ENCODE measurements at places on chromosomes 11 and 22. TPM values are rescaled to one million over a fixed set of nuclear protein-coding genes. Genes with fewer than 3 reads are reported as not detected.

CARD10 gene
- 22.4 TPM for total RNA-seq

APOL4 gene
- total RNA-seq: 0.60 TPM

C11orf86 gene
- not detected for total RNA-seq

MUC2 gene
- total RNA-seq: 0.38 TPM

RAB3IL1 gene
- total RNA-seq: 4.0 TPM

TMPRSS5 gene
- total RNA-seq: 0.65 TPM

APOL5 gene
- total RNA-seq: not detected

FGF19 gene
- total RNA-seq: 0.15 TPM

ABCC8 gene
- 0.83 TPM for total RNA-seq

IFITM10 gene
- total RNA-seq: 15.7 TPM

SWAP70 gene
- total RNA-seq: 4.0 TPM

DNA sequence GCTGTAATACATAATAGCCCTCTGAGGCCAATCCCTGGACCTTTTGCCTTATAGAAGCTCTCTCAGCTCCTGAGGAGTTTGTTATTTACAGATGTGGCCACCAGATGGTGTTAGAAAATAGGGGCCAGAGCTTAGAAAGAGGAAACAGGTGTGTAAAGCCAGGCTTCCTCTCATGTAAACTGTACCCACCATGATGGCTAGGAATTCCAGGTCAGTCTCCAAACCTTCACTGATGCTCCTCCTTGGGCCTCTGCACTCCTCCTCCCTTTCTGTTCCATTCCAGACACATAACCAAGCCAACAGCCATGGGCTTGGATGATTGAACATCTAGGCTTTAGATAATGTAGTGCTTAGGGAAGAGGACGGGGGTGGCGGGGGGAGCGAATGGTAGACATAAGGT, 39.7 kb downstream of the USP35 start:
- DNase-seq: peak; percentile 40

DNA sequence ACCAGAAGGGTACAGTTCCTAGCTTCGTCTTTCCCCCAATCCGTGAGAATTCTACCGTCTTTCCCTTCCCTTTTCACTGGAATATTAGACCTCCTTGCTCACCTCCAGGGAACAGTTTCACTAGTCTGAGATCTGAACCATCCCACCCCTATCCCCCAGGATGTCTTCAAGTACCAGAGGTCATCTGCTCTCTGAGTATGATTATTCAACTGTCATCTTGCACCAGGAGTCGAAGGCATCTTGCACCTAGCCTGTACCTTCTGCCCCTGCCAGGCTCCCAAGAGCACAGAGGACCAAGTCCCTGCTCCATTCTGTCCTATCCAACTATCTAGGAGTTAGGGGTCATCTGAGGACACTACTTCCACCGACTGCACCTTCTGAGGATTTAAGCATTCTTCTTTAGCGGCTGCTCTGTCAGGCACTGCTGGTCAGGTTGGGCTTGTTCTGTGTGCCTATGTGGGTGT, 804 bp downstream of the ACER3 start:
- DNase-seq: no peak

DNA sequence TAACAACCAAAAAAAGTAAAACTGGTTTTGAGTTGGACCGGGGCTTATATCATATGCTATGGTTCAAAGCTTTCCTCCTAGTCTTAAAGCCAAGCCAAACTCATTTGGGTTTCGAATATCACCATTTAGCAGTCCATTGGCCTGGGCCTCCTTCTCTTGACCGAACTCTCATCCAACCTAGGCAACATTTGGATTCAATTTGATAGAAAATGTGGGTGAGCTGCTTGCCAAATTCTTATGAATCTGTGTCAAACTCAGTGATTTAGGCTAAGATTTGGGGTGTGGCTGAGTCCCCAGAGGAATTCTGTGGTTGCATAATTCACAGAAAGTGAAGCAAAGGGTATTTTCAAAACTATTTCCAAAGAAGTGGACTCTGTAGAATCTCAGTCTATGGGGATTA, 83.7 kb downstream of the BLID start:
- DNase-seq: no peak

- DNase-seq: no peak
Observed at GRCh38 chr11:115191761-115192160, 312.5 kb downstream of the CADM1 start.

DNA sequence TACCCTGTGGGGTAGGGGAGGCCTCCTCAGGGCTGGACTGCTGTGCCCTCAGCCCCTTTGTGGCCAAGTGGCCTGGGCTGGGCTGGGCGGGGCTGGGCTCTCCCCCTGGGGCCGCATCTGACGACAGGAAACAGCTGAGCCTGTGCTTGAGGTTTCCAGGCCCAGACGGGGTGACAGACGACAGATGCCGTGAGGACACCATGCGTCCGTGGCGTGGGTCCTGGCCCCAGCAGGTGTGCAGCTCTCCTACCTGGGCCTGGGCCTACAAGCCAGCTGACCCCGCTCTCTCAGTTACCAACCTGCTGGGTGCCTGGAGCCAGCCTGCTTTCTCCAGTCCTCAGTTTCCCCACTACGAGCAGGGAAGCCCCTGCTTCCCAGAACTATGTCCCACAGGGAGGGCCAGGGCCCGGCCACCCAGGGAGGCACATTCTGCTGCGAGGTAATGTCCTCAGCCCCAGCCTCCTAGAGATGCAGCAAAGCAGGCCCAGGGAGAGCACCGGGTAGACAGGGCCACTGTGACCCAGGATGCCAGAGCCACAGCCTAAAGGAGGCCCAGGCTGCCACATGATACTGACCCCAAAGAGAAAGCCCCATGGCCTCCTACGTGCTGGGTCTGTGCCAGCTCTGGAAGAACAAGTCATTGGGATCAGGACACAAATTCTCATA, 181.3 kb downstream of the IGLL1 start:
- DNase-seq: no peak

DNA sequence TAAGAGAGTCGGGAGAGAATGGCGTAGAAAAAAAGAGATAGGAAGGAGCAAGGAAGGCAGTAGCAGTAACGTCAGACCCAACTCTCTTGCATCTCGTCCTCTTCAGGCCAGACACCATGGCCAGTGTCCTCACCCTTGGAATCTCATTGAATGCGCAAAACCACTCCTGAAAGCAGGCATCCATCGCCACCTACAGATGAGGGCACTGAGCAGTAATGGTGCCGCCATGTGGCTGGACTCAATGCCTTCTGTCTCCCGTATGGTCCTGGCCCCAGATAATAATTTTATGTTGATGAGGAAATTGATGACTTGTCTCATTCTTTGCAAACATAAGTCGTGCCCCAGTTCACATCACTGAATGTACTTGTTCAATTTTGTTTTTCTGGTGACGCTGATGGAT, 17.8 kb upstream of the ALX4 start:
- no peak for DNase-seq

- no peak for DNase-seq
Observed at GRCh38 chr11:72079819-72080325, 470 bp downstream of the NUMA1 start.

GRCh38 chr22:46812788-46813187, 50.3 kb downstream of the TBC1D22A start:
- no peak for DNase-seq

GRCh38 chr11:83938148-83938547, 652.0 kb upstream of the CCDC90B start:
- DNase-seq: no peak

GRCh38 chr11:96023275-96023674, 99.4 kb upstream of the MTMR2 start:
- DNase-seq: no peak

- DNase-seq: peak; percentile 79
Observed at GRCh38 chr11:40421208-40421981, 1038.1 kb downstream of the LRRC4C start.

- DNase-seq: no peak
Observed at GRCh38 chr22:46879083-46879482, 116.6 kb downstream of the TBC1D22A start.

DNA sequence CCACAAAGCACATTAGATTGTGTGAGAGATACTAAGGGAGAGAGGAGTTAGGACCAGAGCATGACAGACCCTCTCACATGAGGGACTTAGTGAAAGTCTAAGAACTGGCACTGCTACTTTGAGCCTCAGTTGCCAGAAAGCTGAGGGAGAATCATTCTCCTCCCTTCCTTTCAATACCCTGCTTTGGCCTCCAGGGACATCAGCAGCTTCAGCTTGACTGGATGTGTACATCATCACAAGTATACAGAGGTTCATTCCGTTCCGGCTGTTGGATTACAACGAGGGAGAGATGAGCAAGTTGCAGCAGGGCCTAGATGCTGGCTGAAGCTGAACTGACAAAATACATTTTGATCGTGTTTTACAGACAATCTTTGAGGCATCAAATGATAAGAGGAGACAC, 15.7 kb upstream of the ANO5 start:
- no peak for DNase-seq

DNA sequence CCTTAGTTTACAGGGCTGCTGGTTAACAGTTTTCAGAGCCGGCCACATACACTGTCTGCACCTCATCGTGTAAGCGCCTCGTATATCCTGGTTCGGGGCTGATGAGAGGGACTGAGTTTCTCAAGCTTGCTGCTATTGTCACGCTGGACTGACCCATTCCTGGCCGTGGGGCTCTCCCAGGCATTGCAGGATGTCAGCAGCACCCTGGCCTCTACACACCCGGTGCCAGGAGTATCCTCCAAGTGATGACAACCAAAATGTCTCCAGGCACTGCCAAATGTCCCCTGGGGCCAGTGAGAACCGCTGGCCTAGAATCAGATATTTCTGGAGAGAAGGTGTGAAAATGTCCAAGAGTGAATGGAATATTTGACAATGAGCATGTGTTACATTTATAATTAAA, 82.8 kb downstream of the ST3GAL4 start:
- DNase-seq: no peak

DNA sequence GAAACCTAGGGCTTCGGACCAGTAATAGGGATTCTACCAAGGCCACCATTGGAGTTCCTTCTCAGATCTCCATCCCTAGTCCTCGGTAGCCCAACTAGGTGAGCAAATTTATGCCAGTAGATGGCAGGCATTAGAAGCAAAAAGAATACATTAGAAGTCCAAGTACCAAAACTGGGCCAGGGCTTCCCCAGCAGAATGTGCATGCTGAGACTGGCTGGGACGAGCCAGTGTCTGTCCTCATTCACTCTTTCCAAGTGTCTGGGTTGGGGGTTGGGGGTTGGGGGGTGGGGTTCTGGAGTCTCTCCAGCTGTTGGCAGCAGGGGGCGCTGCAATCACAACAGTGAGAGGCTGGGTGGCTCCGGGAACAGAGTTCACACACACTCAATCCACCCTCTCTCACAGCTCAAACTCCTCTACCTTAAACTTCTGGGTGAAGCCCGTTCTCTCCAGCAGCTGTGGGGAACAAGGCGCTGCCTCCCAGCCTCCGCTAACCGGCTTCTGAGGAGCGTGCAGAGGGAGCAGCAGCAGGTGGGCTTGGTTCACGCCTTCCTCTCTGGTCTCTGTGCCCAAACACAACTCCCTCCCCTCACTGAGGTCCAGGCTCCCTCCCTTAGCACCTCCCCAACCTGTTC, 57.5 kb downstream of the BTG4 start:
- DNase-seq: no peak

DNA sequence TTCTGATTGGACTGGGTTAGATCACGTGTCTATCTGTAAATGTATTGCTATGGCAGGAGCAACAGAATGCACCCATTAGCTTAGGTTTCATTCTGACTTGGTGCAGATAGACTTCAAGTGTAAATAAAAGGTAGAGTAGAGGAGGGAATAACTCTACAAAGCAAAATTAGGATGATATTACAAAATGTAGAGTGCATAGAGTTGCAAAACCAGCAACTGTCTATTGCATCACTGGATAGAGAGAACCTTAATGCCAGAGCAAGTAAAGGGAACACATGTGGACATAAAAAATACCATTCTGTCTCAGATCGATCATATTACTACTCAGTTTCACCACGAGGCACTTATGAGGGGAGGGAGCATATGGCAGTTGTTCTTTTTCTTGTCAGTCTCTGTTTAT, 22.0 kb upstream of the CAT start:
- no peak for DNase-seq

DNA sequence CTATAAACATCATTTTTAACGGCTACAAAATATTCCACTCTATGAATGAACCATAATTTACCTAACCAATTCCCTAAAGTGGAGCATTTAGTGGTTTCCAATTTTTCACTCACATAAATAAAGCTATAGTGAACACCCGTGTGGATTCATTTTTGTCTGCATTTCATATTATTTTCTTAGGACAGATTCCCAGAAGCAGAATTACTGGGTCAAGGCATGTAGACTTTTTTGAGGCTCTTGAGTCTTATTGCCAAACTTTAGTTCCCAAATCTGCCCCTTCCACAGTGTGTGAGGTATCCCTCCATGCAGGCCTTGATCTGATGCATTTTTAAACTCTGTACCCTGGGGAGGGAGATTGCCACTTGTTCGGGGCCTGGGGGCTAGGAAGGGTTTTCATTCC, 198.2 kb downstream of the TENM4 start:
- no peak for DNase-seq

GRCh38 chr11:39990421-39990831, 1469.0 kb downstream of the LRRC4C start:
- no peak for DNase-seq

GRCh38 chr22:23106906-23107367, 34.9 kb downstream of the RSPH14 start:
- DNase-seq: no peak

GRCh38 chr22:42684462-42685195, 35.4 kb upstream of the CYB5R3 start:
- no peak for DNase-seq

DNA sequence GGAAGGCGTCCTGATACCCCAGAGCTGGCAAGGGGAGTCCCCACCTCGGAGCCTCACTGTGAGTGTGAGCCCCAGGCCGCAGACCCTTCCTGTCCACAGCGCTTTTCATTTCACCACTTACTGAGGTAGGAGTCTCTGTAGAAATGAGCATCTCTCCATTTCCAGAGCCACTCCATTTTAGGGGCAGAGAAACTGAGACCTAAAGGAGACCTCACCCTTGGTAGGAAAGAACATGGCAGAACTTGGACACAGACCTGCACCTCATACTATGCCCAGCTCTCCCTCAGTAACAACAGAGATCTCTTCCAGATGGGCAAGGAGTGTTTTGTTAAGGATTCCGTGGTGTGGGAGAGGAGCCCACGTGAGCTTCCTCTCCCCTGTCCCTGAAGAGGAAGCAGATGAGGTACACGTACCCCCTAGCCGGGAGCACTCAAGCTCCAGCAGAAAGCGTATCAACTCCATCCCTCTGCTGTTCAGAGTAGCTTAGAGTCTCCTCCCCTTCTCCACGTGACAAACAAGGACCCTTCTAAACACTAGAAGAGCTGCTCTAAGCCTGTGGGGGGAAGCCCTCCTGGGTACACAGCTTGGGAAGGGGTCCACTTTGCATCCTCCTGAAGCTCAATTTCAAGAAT, 532 bp upstream of the VSIG2 start:
- no peak for DNase-seq

- no peak for DNase-seq
Observed at GRCh38 chr11:130197386-130198035, 37.9 kb downstream of the ST14 start.

GRCh38 chr22:44811141-44811540, 58.8 kb downstream of the ARHGAP8 start:
- no peak for DNase-seq
